CD4-positive, alpha-beta T cell treated with Interleukin-10 for 1 hour (primary cell): ENCODE measurements at places on chromosomes 3 and 15.

DNA sequence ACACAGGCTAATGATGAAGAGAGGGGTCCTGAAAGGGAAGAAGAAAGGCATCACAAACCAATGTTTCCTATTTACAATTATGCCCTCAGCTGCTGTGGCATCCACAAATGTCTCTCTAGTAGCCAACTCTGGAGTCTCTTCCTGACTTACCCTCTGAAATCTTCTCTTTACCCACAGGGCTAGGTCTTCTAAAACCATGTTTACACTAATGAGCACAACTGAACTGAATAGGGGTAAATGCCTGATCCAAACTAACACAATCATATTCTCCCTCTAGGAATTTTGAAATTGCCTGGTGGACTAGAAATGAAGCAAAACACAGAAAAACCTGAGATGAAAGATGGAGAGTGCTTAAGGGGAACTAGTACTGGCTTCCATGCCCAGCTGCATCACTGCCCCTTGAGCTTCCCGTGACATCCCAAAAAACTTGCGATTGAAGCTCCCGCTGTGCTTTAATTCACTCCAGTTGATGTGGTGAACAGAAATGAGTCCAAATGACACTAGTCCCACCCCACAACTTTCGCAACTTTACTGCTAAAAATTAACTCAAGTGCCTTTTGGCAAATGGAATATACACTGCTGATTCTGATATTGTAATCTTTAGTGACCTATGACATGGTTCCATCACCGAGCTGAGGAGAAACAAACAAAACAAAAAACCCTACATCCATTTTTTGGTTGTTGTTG is 32.8 kb downstream of the CFAP20DC start:
- DNase-seq: no peak

- DNase-seq: no peak
These were observed 24.1 kb downstream of the CGGBP1 start for GRCh38 chr3:88034491-88035275.

GRCh38 chr3:190526787-190527762 is 13.2 kb downstream of the IL1RAP start:
- DNase-seq: no peak

DNA sequence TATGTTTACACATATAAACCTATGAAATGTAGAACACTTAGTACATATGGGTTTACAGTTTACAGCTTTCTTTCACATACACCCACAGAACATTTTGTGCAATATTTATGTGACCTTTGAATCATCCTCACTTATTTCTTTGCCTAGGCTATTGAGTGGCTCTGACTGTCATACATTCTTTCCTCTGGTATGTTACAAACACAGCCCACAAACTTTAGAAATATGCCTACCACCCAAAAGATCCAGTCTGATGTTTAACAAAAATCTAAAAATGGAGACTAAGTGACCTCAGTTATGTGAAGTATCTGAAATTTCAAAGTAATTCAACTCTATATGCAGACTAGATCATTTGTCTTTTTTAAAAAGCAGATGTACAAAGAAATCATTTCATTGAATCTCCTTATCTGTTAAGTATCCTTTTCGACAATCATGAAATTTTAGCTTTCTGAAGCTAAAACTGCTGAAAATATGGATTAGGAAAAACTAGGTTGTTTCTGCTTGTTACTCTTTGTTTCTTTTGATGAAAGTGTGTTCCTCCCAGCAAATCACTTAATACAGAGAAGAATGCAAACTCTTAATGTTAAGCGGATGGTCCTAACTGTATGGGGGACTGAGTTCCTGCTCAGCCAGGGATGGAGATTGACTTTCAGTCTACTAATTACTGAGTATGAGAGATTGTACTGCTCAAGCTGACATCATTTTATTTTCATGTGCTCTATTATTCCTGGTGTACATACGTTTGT is 27.7 kb downstream of the CCDC54 start:
- no peak for DNase-seq

DNA sequence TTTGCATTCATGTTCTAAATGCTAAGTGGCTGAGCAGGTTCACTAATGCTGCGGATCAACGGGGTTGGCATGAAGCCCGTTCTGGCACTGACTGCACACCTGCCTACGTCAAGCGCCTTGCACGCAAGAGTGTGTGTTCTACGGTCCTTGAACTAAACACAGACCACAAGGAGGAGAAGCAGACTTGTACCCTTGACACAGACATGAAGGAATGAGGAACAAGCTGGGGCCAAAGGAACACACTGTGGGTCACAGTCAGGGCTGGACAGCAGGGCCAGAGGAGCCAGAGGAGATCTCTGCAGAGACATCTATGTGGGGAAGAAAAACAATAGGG is 48.0 kb upstream of the LDHAL6B start:
- DNase-seq: no peak
